D721Med (cell line): ENCODE measurements at places on chromosomes 3 and 15.

GRCh38 chr3:107220538-107220937, 156.7 kb upstream of the CCDC54 start:
- DNase-seq, result no peak

- DNase-seq, result no peak
These were observed 105.0 kb upstream of the GAP43 start for GRCh38 chr3:115518100-115518852.

DNA sequence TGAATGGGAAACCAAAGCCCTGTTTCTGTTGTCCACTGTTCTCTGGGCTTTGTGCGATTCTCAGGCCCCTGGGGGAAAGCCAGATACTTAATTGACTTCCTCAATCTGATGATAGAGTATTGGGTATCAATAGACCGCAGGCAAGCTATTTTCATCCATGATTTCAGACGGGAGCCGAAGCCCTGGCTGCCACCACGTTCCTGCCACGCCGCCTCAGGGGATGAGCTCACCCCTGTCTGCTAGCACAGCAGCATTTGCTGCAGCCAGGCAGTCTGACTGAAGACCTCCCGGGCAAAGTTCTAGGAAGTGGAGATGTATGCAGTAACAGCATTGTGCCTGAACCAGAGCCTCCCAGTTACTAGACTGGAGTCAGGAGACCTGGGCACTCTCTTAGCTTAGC, 69.8 kb downstream of the ISG20 start:
- no peak for DNase-seq

- no peak for DNase-seq
These were observed 22.4 kb downstream of the TJP1 start for GRCh38 chr15:29799859-29800258.

GRCh38 chr15:47917881-47918280, 200.6 kb downstream of the SEMA6D start:
- DNase-seq, result no peak

DNA sequence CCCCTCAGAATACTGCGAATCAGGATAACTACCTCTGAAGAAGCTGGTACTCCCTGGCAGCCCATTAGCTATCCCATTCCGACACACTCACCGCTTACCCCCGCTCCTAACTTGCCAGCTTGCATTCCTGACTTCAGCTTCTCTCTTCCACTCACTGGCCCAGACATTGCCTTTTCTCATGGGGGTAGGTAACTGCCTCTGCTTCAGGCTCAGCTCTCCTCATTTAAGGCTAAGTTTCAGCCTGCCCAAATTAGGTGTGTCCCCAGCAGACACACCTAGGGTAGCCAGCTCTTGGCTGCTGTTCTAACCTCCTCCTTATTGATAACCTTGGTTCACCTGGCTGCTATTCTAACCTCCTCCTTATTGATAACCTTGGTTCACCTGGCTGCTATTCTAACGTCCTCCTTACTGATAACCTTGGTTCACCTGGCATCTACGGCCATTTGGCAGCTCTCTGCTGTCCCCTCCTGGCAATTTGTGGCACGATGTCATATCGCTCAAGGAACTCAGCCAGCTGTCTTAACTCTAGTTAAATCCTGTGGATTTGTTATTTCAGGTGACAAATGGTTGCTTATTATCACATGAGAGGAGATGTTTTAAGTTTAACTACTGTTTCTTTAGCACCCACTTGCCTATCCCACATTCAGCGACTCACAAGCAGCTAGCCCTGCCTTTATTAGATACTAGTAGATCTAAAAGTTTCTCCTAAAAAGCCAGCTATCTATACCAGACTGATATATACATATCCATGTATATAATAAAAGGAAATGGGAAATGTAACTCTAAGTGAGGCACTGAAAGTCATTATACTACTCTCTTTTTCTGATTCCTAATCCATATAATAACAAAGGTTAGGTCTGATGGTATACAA, 106.5 kb upstream of the ACP3 start:
- DNase-seq, result no peak

- DNase-seq, result no peak
These were observed 40.9 kb downstream of the HRH1 start for GRCh38 chr3:11195201-11195600.

- no peak for DNase-seq
These were observed 307.3 kb downstream of the ZIC4 start for GRCh38 chr3:147099076-147099475.

DNA sequence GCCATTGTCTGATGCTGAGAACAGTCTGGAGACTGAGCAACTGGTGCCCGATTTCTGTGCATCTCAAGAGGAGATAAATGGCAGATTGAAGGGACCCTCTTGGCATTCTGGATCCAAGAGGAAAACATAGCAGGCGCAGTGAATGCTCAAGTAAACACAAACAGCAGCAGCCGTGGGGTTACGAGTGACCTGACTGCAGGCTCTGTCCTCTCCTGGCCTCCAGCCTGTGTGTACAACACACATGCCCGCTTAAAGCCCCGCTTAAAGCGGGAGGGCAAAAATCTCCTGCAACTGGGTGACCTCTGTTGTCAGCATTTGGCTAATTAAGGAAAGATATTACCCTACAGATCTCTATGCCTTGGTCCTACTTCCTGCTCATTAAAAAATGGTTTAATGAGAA, 120.5 kb downstream of the GREM1 start:
- no peak for DNase-seq

- no peak for DNase-seq
These were observed 282.5 kb downstream of the RPLP1 start for GRCh38 chr15:69735121-69735520.

DNA sequence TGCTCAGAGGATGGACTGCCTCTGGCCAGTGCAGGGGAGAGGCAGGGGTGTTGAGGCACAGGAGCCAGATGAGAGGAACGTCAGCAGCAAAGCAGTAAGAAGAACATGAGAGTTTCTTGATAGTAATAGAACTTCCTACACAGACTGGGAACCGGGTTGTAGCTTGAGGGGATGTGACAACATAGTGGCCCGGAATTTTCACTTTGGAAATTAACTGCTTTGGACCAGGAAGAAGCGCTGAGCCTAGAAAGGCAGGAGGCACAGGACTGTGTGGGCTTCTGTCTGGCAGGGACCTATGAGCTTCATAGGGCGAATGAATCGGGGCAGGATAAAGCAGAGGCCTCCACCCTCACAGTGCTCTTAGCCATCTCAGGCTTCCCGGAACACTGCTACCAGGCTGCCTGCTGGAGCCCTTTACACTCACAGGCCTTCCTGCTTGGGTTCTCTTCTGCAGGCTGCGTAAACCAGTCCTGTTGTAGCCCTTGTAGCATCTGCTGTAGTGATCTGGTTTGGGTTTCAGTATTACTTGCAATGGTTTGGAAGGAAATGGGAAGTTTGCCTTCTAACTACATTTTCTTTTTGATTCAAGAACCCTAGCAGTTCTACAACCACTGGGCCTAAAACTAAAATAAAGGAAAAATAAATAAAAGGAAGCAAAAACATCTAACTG, 3.3 kb upstream of the ADPGK start:
- no peak for DNase-seq

GRCh38 chr15:89845305-89845893, 30.7 kb upstream of the ANPEP start:
- no peak for DNase-seq

GRCh38 chr3:62094461-62094860, 278.9 kb downstream of the FEZF2 start:
- DNase-seq, result no peak

DNA sequence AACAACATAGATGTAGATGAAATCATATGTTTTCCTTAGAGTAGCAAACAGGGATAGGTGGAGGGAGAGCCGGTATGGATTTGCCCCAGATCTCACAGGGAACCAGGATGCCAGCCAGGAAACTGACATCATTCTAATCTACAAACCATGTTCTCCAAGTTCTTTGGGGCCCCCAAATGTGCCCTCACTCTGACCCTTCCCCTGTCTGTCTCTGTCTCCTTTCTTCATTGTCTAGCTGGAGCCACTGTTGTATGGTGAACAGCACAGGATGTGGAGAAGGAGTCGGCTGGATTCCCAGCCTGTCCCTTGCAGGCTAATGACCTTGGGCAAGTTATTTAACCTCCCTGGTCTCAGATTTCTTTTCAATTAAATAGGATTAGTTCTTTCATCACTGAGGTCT, 962 bp downstream of the ATP13A5 start:
- DNase-seq, result no peak

DNA sequence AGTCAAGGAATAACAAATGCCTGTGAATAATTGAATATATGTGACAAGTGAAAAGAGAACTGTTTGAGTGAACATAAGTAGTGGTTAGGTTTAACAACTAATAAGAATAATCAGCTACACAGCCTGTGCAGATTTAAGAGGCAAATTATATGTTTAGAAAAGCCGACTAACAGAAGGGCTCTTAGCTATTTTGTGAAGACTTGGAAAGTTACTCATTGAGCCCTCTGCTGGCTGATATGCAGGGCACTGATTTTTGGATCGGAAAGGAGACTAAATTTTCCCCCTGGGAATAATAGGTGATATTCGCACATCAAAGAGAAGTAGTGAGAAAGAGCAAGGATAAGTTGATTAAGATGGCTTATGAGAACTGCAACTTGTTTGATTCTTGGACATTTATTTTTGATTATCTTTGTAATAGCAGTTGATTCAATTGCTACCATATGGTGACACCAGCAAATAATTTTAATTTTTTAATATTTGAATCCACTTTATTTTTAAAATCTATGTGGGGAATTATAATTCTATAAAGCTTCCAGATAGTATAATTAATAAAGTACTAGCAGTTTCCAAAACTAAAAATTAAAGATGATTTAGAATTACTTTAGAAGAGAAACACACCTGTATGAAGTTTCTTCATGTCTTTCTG, 156.2 kb downstream of the NLGN1 start:
- no peak for DNase-seq

DNA sequence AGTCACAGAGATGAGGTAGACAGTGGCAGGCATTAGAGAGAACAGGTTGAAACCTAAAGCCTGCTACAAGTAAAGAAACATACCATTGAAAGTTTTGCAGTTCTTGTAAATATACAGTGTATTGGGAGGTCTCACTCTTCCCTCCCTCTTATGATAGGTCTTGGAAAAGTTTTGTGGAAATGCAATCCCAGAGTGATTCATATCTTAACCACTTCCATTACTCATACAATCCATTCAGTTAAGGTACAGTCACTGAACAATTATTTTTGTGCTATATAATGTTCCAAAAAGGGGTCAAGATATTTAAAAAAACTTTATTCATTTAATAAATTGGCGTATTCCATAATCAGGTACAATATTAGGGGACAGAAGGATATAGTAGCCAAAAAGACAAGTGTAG, 737.7 kb upstream of the ALCAM start:
- no peak for DNase-seq

DNA sequence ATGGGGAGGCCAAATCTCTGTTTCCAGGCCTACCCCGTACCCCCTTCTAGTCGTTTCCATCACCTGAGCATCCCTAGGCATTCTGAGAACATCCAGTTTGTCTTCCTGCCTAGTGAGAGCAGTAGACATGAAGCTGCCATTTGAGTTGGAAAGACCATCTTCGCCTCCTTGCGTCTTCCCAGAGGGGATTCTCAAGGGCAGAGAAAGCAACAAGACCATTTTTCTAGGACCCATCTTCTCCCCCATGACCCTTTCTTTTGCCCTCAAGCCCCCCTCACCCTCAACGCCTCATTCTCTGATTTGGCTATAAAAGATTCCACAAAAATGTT, 148.7 kb upstream of the BHLHE40 start:
- no peak for DNase-seq

DNA sequence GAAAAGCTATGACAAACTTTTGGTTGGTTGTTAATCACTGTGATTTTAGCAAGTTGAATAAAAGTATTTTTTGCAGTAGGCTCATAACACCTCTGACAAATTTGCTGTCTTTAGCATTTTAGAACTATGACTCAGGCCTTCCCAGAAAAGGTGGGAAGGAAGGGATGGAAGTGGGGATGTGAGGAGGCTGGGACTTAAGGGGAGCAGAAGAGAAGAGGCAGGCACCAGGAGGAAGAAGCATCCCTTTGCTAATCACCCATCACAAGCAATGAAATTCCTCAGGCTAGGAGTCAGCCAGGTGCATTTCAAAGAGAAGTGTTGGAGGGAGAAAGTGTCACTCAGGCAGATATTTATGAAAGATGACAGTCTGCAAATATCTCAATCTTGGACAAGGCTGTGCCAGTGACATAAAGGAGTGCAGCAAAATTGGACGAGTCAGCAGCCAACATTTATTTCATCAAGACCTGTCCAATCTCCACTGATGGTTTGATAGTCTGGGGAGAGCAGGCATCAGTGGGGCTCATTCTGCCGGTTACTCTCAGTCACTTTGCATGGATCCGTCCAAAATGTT, 337.3 kb upstream of the ARRDC4 start:
- DNase-seq, result no peak

GRCh38 chr3:9686050-9686550, 17.5 kb upstream of the CPNE9 start:
- no peak for DNase-seq

- no peak for DNase-seq
These were observed 79.6 kb downstream of the TP63 start for GRCh38 chr3:189710620-189711402.

DNA sequence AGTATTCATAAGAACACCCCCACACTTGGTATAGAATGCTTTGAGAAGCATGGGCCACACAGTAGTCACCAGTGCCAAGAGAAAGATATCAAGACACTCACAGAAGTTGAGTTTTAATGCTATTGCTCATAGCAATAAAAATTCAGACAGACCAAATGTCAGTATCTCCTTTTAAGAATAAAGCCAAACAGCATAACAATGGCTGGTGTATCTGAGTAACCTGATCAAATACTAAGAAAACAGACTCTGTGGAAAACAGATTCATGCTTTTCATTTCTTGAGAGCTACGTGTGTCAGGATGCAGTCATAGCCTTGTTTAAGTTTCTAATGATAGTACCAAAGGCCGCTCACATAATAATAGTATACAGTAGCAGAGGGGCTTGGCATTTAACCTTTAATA, 778.5 kb downstream of the MECOM start:
- DNase-seq, result no peak

- DNase-seq, result no peak
These were observed 5.7 kb upstream of the TBC1D2B start for GRCh38 chr15:78083186-78083585.

- DNase-seq, result no peak
These were observed 951 bp downstream of the GPR62 start for GRCh38 chr3:51955893-51956770.

- no peak for DNase-seq
These were observed 23.4 kb upstream of the ZFAND6 start for GRCh38 chr15:80036071-80036470.

DNA sequence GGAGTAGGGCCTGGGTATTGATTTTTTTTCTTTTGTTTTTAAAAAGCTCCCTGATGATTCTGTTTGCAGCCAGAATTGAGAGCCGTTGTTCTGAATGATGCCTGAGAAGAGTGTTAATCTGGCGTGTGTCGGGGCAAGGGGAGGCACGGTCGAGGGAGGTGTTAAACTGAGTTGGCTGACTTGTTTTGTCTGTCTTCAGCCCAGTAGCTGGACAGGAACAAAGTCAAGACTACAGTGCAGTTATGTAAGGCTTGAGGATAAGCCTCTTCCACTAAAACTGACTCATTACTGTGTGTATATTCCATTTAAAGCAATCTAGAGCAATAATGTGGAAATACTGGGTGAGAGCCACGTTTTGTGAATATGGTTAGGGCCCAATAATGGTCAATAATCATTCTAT, 119.0 kb upstream of the DLG1 start:
- no peak for DNase-seq
